Germinal center (tissue), 1 donor: ENCODE measurements at places on chromosomes 1 and 21.

DNA sequence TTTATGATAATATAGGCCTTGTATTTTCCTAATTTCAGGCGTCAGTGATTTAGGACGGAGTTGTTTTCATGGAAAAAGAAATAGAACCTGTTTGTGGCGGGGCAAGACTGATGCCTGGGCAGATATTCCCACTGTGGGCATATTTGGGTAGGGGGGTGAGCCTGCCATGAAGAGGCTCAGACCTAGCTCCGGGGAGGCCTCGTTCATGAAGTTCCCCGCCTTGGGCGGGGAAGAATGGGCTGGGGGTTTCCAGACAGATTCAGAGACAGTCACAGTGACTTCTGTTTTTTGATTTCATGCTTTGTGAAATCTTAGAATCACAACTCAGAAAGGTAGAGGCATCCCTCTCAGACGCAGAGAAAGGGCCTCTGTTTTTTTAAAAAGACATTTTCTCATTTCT is 36.1 kb downstream of the RUNX3 start:
- DNase-seq = no peak

DNA sequence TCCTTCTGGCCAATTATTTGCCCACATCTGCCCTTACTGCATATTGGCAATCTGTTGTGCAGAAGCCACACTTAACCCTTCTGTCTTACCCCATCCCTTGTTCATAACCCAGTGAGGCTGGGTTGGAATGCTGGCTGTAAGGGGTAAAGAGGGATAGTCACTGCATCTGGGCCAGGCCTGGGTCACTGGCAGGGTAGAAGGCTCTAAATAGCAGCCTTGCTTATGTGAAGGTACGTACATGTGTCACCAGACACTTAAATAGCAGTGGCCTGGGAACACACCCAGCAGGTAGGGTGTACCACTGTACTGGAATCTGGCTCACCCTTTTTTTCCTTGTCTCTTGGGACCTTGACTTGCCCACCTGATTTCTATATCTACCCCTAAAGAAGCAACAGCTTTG is 9.9 kb upstream of the TARS2 start:
- no peak for DNase-seq

GRCh38 chr1:246566813-246567645 is 773 bp downstream of the CNST start:
- peak; percentile 58 for DNase-seq

- no peak for DNase-seq
Measured at GRCh38 chr1:65339866-65340468, 30.6 kb downstream of the DNAJC6 start.

- no peak for DNase-seq
Measured at GRCh38 chr21:34526241-34526617, 14.2 kb upstream of the KCNE1 start.

DNA sequence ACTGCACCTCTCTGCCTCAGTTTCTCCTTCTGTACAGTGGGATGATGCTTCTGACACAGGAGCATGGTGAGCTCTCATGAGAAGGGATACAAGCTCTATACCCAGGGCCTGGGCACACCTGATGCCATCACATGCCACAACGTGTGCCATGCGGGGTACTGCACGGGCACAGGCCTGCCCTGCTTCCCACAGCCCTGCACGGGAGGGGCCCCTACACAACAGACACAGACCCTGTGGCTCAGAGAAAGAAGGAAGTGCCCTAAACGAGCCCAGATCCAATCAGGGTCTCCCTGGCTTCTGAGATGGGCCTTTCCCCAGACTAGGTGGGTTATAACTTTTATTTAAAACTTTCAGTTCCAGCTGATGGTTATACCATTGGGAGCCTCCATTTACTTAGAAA is 24.6 kb downstream of the C2CD2 start:
- DNase-seq = no peak

GRCh38 chr1:153799566-153800465 is 24.6 kb downstream of the SLC27A3 start:
- no peak for DNase-seq

GRCh38 chr1:39268112-39268581 is 63.7 kb downstream of the MACF1 start:
- DNase-seq = peak; percentile 19

DNA sequence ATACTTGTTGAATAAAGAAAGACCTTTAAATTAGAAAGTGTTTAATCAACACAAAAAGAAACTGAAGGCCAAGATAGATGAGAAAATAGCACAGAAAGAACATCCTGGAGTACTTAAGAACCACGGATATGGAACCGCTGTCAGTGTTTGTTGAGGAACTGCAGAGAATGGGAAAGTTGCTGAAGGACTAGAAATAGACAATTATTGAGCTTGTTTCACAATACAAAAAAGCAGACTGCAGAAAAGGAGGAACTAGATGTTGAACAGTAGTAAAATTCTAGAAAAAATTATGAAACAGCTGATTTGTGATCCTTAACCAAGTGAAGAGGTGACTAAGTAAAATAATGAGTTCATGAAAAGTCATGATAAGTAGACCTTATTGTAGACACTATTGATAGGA is 29.7 kb downstream of the MYSM1 start:
- DNase-seq = no peak

- DNase-seq = no peak
Measured at GRCh38 chr1:59678493-59679228, 136.1 kb upstream of the HOOK1 start.

DNA sequence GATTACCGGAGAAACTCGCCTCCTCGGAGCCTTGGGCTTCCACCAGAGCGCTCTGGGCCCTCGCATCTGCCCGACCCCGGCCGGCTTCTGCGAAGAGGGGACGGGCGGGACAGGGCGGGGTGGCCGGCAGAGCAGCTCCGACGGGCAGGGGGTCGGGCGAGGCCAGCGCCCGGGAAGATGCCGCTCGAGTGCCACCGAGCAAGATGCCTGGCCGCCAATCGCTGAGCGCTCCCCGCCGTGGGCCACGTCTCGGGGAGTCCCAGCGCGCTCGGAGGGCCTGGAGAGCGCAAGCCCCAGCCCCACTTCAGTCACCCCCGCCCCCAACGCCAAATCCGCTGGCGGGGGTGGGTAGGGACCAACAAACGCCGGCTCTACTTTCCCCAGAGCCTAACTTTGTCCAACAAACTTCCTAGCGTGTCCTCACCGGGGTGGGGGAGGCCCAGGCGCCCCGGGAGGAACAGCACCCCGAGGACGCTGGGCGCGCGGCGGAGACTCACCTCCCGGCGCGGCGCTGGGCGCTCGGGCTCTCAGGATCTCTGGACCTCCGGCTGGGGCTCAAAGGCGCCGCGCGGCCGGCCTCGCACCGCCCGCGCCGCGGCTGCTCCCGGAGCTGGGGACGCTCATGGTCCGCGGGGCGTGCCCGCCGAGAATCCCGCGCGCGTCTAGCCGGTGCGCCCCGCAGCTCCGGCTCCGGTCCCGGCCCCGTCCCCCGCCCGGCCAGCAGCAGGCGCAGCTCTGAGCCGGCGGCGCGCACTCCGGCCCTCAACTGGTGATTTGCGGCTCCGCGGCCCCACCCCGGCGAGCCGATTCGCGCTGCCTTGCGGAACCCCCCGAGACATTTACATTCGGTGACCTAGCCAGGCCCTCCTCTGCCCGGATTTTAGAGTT is at the start of gene BCAR3:
BCAR3 (minus strand) TSS at position 737 of the 888 bp plus-strand sequence. CDS start 6,907 bp downstream, outside the sequence.
- DNase-seq = peak; percentile 79

DNA sequence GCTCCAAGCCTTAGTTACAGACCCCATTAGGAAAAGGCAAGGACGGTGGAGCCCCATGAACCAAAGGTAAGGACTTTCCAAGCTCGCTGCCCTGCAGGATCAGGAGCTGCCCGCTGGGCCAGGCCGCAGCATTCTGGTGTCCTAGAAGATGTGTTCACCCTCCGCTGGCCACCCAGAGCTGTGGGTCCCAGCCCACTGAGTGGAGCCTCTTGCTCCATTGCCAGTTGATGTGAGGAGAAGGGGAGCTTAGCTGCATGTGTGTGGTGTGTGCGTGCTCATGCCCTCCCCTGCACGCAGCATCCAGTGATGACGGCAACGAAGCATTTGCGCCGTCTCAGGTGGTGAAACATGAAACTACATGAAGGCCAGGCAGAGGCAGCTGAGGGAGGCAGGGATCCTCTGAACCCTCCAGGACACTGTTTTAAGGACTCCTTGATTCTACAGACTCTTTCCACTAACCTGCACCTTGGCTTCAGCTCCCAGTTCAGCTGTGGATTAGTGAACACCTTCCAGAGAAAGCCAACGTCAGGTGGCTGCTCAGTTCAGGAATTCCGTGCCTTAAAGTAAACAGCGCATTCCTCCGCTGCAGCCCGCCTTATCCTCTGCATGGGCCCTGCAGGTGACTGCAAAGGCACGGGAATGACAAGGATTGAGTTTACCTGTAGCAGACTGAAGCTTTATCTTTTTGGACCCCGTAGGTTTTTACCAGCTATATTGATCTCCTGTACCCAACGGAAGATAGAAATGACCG is 48.7 kb downstream of the SMYD2 start:
- DNase-seq = no peak

DNA sequence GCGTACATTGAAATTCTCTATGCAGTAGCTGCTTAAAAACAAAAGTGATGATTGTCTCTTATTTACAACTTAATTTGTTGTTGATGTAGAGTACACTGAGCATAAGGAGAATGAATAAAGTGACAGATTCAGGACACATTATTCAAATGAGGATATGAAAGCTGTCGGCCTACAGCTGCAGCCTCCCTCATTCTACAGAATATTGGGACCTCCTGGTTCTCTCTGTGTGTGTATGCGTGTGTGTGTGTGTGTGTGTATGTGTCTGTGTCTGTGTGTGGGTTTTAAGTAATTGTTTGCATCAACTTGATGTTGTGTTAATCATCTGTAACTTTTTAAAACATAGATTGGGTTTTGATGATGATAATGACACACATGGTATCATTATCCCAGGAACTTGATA is 17.9 kb downstream of the PROX1 start:
- no peak for DNase-seq

DNA sequence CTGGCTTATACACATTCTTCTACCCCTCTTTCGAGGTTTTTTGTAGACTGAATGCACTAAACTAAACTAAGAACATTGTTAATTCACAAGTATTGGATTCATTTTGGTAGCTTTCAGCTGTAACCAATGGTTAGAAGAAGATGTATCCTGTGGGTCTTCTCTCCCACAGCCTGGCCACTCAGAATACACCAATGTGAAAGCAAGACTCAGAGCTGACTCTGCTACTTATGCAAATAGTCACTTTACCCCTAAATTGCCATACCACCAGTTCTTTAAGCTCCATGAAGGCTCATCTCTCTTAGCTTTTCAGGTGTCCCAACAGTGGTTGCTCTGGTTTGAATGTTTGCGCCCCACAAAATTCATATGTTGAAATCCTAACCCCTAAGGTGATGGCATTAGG is 60.1 kb downstream of the RGS13 start:
- no peak for DNase-seq

GRCh38 chr1:204043680-204044079 is 29.2 kb upstream of the SOX13 start:
- no peak for DNase-seq

- DNase-seq = no peak
Measured at GRCh38 chr1:110200666-110201065, 9.4 kb upstream of the KCNC4 start.

- peak; percentile 9 for DNase-seq
Measured at GRCh38 chr1:224433041-224433691, 1.4 kb downstream of the WDR26 start.

DNA sequence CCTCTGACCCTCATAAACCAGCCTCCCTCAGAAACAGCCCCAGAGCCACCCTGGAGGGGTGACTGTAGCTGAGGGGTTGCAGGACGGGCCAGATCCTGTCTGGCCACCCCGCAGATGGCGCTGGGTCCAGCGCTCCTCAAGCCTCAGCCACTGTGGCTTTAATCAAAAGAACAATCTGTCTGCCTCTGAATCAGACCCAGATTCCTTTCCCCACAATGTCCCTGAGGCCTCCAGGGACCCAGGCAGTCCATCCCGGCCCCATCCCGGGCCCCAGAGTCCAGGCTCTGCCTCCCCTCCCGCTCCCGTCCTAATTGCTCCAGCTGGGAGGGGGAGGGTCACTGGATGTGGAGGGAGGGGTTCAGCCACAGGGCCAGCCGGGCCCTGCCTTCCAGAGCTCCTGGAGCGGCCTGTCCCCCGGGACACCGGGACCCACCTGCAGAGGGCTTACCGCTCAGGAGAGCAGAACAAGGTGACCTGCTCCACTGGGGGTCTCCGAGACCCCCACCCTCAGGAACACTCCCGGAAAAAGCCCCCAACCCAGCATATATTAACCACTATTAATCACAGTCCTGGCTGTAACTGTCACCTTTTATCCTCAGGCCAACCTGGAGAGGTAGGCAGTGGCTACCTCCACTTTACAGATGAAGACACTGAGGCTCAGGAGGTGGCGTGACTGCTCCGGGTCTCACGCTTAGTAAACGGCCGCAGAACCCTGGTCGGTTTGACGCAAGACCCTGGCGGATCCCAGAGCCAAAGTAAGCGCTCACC is 836 bp upstream of the FBLIM1 start:
- no peak for DNase-seq

DNA sequence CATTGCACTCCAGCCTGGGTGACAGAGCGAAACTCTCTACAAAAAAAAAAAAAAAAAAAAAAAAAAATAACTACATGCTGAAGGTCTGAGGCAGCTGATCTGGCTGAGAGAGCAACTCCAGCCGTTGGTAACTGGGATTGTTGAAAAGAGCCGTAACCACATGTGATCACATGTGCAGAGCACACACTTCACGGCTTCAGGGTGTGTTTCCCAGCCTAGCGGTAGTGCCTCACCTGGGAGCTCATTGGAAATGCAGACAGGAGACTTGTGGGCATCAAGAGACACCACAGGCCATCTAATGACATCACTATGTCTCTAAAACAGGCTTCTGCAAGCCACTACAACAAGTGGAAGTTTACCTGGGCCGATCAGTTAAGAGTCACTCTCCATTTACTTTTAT is 11.8 kb upstream of the OTUD7B start:
- no peak for DNase-seq

DNA sequence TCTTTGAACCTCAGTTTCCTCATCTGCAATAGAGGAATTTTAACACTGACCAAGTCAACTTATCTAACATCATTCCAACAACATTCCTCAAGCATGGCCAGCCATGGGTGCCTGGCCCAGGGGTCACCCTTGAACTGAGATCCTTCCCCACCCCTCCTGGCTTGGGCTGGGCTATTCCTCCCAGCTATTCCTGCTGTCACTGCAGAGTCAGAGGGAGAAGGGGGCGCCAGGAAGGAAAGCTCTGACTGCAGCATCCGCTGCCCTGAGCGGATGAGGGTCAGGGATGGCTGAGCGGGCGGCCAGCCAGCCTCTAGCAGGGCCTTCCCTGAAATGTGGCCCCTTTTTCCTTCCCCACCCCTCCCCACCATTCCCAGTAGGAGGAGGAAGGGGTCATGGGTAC is 3.1 kb downstream of the TINAGL1 start:
- DNase-seq = no peak

GRCh38 chr1:31371121-31371959 is 1.5 kb downstream of the FABP3 start:
- DNase-seq = no peak

- DNase-seq = no peak
Measured at GRCh38 chr1:173176246-173176645, 30.9 kb downstream of the TNFSF4 start.
